ENCODE measurements at places on chromosomes 5 and 9.

DNA sequence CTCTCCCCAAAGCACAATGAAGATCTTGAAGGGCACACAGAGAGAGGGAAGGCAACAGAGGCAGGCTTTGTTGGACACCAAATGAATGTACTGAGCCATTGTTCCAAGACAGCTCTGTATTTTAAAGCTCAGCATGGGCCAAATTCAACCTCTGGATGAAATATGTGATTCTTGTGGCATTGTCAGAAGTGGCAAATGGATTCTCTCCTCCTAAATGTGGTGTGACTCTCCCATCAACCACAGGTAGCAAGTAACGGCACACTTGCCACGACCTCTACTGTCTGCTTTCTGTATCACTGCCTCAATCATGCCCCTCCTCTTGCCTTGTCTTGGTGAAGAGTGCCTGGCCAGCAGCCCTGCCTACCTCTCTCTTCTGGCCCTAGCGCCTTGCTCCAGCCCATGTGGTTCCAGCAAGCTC is 6.1 kb upstream of the MOB3B start:
- DNase-seq, result no peak

GRCh38 chr5:82068723-82069122 is 96.9 kb downstream of the ATG10 start:
- no peak for DNase-seq

GRCh38 chr5:103539376-103540330 is 22.9 kb downstream of the NUDT12 start:
- DNase-seq, result no peak

DNA sequence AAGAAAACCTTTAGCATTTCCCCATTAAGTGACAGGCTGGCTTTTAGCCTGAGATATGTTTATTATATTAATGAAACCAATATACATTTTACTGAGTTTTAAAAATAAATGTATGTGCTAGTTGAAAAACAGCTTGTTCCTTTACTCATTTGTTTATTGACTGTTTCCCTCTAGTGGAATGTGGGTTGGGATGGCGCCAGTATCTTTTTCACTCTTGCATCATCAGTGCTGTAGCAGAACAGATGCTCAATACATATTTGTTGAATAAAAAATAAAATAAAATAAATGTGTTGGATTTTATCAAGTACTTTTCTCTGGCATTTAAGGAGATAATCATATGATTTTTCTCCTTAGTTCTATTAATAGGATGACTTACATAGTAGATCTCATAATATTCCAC is 43.0 kb downstream of the FSTL4 start:
- DNase-seq, result no peak

GRCh38 chr9:125707472-125707804 is 430 bp upstream of the MAPKAP1 start:
- no peak for DNase-seq

DNA sequence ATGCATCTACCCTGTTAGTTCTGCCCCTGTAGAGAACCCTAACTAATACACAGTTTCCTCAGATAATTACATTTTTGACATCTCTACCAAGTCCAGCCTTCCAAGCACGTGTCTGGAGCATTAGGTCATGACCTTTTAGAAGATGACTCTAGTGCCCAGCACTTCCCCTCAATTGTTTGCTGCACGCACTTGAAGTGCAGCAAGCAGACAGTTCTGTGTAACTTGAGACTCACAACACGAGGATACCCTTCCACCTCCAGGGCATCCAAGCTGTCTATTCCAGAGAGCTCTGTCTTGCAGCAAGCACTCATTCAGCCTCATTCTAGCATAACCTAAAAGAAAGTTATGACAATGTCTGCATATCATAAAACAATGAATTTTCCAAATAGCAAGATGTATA is 1410.5 kb upstream of the CDH18 start:
- DNase-seq, result no peak

- no peak for DNase-seq
Measured at GRCh38 chr5:75558221-75558620, 46.5 kb downstream of the POLK start.

GRCh38 chr5:80191397-80191796 is 64.5 kb downstream of the SERINC5 start:
- no peak for DNase-seq

DNA sequence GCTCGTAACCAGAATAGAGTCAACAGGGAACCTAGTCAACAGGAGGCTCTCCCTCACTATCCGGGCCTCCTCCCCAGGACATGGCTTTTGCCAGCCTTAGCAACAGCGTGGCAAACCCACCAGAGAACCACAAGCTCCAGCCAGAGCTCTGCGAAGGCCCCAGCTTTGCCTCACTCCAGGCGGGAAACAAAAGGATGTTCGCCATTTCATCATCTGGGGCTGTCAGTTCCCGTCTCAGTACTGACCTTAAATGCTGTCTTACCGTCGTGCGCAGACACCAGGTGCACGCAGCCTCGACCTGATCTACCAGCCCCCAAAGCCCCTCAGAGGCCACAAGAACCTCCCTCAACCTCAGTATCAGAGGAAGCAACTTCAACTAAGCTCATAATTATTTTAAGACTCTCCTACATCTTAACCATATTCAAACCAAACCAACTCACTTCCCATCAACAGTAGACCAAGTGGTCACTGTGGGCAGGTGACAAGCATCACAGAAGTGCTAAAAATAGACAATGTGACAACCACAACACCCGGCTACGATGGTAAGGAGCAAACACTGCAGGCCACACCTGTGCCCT is 71.4 kb downstream of the SEMA4D start:
- no peak for DNase-seq

- no peak for DNase-seq
Measured at GRCh38 chr9:71146511-71146910, 25.1 kb upstream of the TRPM3 start.

GRCh38 chr9:1919229-1919628 is 95.9 kb upstream of the SMARCA2 start:
- DNase-seq, result no peak

- no peak for DNase-seq
Measured at GRCh38 chr9:25678846-25679360, 659 bp upstream of the TUSC1 start.

GRCh38 chr5:148841519-148841918 is 15.1 kb downstream of the ADRB2 start:
- no peak for DNase-seq

- DNase-seq, result no peak
Measured at GRCh38 chr9:1048231-1048619, 1.9 kb upstream of the DMRT2 start.

GRCh38 chr5:151719228-151720000 is 32.7 kb upstream of the SPARC start:
- DNase-seq, result no peak

DNA sequence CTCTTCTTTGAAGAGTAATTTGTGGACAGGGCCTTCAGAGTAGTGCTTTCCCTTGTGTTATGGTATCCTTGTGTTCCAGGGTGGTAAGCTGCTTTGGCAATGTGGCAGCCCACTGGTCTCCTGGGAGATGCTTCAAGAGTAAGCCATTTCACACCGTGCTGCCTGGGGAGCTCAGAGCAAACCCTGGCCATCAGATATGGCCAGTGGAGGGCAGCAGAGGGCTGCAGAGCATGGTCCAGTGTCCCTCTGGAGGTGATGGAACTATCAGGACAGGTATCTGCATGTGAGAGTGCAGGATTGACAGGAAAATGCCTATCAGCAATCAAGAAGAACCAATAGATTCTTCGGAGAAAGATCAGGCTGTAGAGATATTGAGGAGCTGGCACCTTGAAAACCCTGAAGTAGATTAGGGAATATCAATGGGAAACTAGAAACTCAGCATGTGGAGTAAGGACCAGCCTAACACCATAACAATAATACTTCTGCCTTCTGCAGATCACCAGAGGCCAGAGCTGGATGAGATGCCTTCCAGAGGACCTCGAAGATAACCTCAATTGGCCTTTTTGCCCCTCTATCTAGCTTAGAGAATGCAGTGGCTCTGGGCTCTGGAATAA is 90.8 kb downstream of the PLPPR1 start:
- DNase-seq, result no peak

GRCh38 chr9:88783711-88784083 is 207.6 kb upstream of the S1PR3 start:
- DNase-seq, result no peak

DNA sequence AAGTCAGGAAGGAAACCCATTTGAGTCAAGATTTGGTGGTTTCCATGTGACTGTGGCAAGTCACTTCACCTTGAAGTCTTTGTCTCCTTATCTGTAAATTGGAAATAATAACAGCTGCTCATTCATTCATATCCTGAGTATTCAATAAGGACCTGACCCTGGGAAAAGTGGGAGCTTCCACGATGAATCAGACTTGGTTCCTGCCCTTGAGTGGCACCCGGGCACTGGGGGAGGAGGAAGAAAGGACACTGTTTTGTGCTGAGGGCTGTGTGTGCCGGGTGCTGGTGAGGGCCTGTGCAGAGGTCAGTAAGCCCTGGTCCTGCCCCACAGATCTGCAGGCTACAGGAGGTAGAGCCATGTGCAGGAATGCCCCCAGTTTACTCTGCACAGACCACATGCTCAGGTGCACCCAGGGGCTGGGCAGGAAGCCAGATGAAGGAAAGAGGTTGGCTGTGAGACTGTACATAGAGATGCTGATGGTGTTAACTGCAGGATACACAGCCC is 6.8 kb downstream of the NDST1 start:
- DNase-seq, result no peak

DNA sequence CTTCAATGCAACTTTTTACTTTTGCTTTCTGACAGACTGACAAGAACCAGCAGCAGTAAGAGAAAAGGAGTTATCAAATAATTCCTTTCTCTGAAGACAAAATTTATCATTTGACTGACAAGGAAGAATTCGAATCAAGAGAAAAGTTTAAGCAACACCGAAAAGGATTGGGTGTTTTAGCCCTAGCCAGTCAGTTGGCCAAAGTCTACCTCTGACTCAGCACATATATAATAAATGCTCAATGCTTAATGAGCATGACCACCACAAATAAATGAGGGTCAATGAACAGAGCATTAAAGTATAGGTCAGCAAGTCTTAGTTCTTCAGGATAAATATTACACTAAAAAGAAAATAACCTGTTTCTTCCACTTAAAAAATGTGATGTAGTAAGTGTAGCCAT is 1603.5 kb upstream of the C9orf72 start:
- no peak for DNase-seq

DNA sequence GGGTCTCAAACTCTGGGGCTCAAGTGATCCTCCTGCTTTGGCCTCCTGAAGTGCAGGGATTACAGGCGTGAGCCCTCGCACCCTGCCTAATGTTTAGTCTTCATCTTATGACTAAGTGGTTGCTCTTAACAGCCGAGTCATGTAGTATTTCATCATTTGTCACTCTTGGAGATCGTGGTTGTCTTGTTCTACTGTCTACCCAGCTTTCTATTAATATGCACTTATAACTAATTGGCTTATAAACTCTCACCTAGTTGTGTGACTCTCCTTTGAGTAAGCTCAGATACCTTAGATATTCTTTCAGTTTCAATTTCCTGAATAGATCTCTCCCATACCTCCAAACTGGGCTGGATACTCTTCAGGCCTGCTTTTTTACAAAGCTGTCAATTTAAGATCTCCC is 19.9 kb downstream of the SLC44A1 start:
- DNase-seq, result no peak

DNA sequence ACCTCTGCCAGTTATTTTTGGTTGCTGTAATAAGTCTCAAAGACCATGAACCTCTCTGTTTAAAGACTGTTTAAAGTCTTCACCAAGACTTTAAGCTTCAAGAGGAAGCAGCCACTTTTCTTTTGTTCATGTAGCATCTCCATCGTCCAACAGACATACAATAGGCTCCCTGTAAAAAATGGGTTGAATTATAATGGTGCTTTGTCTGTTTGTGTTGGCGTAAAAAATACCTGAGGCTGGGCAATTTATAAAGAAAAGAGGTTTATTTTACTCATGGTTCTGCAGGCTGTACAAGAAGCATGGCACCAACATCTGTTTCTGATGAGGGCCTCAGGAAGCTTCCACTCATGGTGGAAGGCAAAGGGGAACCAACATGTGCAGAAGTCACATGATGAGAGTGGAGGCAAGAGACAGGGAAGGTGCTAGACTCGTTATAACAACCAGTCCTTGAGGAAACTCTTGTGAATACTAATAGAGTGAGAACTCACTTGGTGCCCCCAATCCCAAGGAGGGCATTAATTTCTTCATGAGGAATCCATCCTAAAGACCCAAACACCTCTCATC is 126.3 kb upstream of the RPS23 start:
- DNase-seq, result no peak

GRCh38 chr9:107142896-107143603 is 140.0 kb upstream of the RAD23B start:
- DNase-seq, result no peak

- DNase-seq, result no peak
Measured at GRCh38 chr5:139575313-139575646, 14.1 kb downstream of the UBE2D2 start.

DNA sequence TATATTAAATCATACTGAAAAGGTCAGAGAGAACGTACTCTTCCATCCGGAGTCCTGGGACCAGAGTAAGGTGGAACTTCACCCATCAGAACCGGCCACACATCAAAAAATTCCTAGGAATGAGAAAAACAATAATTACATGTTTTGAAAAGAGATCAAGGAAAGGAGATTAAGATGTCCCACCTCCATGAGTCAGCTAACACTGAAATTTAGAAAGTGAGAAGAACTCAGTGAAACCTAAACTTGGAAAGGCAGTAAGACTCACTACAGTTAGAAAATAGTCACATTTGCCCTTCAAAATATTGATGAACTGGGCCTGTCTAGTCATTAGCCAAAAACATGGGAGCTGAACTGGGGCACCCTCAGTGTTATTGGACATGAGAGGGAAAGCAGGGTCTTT is 23.0 kb downstream of the PDE6A start:
- no peak for DNase-seq

- DNase-seq, result no peak
Measured at GRCh38 chr9:137670391-137671195, 51.8 kb downstream of the EHMT1 start.

DNA sequence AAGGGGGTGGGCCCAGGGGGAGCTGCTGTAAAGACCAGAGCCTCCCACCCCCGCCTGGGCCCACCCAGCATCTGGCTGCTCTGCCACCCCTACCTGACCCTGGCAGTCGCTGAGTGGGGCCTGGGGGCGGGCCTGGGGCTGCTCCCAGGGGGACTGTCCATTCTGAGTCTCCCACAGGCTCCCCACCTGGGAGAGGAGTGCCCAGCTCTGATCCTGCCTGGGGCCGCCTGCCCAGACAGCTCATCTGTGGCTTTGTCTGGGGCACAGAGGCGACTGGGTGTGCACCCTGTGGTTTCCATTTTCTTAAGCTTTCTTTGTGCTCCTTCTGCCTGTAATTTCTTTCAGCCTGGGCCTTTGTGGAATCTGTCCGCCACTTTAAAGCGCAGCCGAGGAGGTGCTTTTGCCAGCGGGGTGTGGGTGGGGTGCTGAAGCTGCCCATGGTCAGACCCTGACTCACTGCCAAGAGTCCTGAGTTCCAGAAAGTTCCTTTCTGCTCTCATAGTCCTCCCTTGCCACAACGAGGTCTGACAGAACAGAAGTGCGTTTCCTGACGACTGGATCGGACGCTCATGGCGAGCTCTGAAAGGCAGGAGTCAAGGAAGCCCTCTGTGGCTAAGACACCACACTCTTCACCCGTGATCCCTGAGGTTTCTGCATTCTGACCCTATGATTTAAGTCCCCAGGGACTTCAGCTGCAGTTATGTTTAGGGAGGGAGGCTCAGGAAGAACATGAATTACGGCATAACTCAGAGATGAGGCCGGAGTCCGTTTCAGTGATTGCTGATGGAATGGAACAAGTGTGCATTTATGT is 225.0 kb downstream of the FANCC start:
- DNase-seq, result no peak

GRCh38 chr9:111943746-111944145 is 47.1 kb downstream of the UGCG start:
- no peak for DNase-seq

- no peak for DNase-seq
Measured at GRCh38 chr5:67842806-67843205, 372.8 kb upstream of the PIK3R1 start.
